ENCODE measurements at places on chromosomes 3 and 15.

- no peak for DNase-seq
These were observed 108.9 kb upstream of the PROK2 start for GRCh38 chr3:71893702-71894479.

GRCh38 chr3:36302626-36303025 lies 77.7 kb upstream of the STAC start:
- DNase-seq = no peak

DNA sequence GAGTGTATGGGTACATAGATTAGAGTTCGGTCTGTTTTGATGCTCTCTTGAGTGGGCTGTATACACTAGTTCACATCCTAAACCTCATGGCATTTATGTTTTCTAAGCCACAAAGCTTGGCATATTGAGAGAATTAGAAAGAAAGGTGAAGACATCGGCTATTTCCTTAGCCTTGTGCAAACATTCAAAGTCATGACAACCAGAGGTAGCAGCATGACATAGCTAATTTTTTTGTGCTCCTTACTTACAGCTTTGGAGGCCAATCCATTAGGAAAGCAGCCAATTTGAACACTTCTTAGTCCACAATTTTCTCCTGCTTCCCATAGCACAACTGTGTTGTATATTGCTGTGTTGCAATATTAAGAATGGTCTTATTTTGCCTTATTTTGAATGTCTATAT lies 21.5 kb upstream of the AADAC start:
- DNase-seq = no peak

DNA sequence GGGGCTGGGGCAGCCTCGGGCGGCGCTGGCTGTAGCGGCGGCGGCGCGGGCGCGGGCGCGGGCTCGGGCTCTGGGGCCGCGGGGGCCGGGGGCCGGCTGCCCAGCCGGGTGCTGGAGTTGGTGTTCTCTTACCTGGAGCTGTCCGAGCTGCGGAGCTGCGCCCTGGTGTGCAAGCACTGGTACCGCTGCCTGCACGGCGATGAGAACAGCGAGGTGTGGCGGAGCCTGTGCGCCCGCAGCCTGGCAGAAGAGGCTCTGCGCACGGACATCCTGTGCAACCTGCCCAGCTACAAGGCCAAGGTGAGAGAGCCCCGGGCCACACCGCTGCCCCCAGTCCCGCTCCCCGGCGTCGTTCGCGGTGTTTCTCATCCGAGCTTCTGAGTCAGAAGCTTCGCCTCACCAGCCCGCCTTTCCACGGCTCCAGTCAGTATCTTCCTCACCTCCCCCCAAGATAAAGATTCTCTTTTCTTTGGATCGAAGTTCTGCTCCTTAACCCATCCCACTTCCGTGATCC lies 600 bp downstream of the FBXO45 start:
- no peak for DNase-seq

- DNase-seq = no peak
These were observed 12.6 kb upstream of the SPINK8 start for GRCh38 chr3:48345946-48346572.

- DNase-seq = no peak
These were observed 614.8 kb downstream of the DIPK2A start for GRCh38 chr3:144586382-144586781.

DNA sequence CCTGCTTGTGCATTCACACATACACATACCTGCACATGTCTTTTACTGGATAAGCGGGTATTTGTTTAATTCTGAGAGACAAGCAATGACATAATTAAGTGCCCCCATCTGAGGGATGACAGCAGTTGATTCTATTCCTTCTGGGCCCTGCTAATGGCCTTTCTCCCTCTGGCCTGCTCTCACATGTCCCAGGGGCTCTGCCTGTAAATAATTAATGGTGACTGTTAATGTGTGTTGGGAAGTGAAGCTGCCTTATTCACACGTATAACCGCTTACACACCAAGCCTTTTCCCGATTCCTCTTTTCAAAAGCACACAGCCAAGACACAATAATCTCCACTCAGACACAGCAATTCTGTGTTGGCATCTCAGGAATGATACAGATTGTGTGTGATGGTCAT lies 47.8 kb downstream of the LRRK1 start:
- DNase-seq = no peak

GRCh38 chr15:40162552-40162951 lies 1.7 kb downstream of the BUB1B start:
- no peak for DNase-seq

- no peak for DNase-seq
These were observed 11.4 kb downstream of the CD86 start for GRCh38 chr3:122066331-122067213.

- no peak for DNase-seq
These were observed 479 bp downstream of the LRRC2 start for GRCh38 chr3:46565607-46566039.

DNA sequence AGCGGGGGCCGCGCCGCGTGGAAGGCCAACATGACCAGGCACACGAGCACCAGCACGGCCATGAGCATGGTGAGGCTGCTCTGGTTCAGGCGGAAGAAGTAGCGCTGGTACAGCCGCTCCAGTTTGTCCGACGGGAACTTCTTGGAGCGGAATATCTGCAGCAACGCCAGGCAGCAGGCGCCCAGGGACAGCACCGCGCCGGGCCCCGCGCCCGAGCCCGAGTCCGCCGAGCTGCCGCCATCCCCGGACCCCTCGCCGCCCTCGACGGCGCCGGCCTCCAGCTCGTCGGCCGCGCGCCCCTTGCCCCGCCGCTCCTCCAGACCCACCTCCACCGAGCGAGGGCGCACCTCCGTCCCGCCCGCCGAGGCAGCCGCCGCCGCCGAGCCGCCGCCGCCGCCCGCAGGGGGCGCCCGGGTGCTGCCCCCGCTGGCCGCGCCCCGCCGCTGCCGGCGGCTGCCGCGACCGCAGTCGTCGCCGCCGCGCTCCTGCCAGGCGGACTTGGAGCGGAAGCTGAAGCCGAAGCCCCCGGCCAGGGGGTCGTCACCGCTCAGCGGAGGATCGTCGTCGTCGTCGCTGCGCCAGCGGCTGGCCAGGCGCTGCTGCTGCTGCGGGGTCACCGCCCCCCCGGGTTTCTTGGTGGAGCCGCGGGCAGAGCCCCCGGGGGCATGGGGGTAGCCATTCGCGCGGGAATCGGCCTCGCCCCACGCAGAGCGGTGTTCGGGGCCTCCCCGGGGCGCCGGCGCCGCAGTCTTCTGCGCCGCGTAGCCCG lies 957 bp downstream of the ADCY5 start:
- DNase-seq = no peak

DNA sequence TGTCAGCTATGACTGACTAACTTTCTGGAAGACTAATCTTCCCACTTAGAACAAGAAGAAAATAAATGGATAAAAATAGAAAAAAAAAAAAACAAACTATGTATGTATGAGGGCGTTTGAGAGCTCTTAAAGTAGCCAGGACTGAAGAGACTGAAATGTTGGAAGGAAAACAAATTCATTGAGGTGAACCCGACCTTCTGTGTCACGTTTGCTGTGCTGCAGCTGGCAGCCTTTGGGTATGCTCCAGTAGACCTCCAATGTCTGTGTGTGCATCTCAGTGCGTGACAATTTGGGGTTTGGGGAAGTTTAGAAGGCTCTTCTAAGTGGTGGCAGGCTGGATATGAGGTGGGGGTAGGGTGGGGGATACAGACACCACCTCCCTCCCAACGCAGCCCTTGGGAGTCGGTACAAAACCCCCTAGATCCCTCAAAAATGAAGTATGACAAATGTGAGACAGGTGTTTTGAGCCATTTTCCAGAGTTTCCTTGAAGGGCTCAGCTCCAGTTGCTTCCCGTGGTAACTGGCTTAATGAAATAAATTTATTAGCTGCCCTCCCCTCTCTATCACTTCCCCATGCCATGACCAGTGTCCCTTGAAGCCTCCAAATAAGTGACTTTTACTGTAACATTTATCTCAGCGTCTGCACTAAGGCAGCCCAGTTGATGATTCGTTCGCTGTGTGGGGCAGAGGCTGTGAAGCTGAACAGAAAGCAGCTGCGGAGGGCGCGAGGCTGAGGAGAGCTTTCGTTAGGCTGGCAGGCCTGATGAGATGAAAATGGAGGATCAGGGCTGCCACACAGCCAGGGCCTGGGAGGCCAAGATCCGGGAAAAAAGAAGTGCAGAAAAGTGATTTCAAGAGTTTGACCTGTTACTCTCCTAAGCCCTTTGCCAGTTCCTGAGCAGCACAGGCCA lies 34.9 kb upstream of the GABRB3 start:
- DNase-seq = no peak

DNA sequence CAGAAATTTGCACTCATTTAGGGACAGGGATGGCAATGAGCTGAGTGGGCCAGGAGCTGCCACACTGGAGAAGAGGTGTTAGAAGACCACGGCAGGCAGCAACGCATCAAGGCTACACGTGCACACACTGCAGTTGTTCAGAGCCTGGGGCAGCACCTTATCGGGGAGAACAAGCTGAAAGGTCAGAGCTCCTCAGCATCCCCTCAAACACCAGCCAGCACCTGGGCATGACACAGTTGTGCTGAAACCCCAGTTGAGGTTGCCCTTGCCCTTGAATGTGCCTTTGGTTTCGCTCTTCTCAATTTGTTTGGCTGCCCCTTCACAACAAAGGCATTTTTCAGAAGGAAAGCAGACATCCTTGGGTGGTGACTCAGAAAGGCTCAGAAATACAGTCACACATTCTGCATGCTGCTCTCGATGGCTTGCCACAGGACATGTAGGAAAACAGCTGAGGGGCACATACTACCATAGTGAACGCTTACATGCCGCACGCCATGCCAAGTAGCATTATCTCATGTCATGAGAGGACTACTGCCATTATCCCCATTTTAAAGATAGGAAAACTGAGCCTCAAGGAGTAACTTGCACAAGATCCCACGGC lies 57.6 kb downstream of the ST8SIA2 start:
- DNase-seq = no peak

DNA sequence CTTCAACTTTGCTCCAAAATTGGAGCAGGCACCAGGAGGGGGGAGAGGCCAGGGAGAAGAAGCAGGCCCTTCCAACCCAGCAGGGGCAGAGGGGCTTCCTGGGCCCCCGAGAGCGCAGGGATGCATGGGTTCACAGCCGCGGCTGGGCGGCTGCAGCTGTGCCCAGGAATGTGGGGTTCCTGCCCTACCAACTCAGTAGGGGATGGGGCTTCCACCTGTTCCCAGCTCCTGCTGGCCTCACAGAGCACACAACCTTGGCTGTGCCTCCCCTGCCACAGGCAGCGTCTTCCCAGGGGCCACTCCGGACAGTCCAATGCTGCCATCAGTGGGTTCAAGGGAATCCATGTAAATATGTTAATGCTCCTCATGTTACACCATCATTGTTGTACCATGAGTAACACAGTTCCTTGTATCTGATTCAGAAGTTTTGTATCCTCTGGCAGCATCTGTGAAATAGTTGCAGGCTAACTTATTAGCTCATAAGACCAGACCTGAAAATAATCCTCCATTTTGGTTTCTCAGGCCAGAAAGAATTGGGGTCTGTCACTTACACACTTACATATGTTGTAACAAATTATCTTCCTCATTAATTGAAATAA lies 12.1 kb upstream of the SIAH2 start:
- no peak for DNase-seq

GRCh38 chr3:142256712-142257333 lies 31.4 kb upstream of the GK5 start:
- no peak for DNase-seq

GRCh38 chr15:60390231-60390630 lies 7.6 kb downstream of the ANXA2 start:
- no peak for DNase-seq

GRCh38 chr15:34332553-34333120 lies 4.9 kb downstream of the SLC12A6 start:
- DNase-seq = no peak

DNA sequence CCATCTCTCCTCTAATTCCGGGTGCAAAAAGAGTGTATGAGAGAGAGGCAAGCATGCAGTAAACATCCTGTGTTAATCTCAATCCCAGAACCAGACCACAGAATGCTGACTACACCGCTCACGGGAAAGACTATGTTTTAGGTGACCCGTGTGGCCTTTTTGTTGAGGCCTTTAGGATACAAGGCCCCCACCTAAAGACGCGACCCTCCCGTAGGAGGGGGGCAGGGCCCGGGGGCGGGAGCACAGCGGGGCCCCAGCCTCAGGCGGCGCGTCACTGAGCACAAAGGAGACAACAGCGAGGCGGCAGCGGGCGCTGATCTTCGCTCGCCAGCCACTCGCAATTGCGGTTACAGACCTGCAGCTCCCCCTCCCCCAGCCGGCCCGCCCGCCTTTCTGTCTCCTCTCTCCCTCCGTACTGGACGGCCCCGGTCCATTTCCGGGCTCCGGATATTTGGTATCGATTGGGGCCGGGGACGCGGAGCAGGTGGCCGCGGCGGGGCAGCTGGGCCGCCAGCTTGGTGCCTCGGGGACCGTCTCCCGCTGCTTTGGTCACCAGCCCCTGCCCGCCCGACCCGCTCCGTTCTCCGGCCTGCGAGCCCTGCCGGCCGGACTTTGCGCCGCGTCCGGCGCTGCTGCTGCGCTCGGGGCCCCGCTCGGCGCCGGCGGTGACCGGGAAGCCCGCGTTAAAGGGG lies at the start of gene CCDC50:
Gene CCDC50, plus strand, starts transcription at position 433 of the 692 bp plus-strand sequence. CDS start 281 bp downstream, outside the sequence.
- DNase-seq = peak; percentile 25

DNA sequence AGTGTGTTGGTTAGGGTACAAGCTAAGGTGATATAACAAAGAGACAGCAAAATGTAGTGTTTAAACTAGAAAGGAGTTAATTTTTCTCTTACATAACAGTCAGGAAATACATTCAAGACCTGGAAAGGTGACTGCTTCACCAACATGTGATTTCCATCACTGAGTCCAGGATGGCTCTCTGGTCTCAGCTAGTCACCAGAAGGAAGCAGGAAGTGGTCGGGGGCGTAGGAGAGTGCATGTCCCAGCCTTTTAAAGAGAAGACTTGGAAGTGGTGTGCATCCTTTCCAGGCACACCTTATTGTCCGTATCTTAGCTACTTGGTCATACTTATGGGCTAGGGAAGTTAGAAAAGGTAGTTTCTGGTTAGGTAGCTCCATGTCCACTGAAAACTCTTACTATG lies 11.1 kb upstream of the UBE2Q2 start:
- no peak for DNase-seq

GRCh38 chr3:77025471-77025870 lies 14.4 kb upstream of the ROBO2 start:
- no peak for DNase-seq

DNA sequence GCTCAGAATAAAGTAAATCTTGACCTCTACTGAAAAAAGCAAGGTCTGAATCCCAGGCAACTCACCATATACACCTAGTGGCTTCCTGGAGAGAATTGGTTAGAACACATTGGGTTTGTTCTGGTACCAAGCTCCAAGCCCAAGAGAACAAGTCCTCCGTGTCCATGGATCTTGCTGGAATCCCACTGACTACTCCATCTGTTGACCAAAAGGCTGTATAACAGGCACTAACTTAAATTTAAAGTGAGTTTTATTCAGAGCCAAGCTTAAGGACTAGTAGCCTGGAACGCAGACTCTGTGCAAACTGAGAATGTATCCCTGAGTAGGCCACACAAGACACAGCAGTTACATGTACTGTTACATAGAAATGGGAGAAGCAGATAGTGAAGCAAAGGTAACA lies 342.1 kb upstream of the LRRC3B start:
- no peak for DNase-seq

DNA sequence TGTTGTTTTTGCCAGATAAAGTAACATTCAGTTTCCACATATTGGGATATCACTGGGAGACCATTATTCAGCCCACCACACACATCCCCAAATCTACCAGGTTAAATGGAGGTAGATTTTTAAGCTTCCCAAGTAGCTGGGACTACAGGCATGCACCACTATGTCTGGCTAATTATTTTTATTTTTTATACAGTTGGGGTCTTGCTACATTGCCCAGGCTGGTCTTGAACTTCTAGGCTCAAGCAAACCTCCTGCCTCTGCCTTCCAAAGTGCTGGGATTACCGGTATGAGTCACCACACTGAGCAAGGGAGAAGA lies 96.6 kb upstream of the CHD2 start:
- no peak for DNase-seq
